ENCODE measurements at places on chromosomes 5 and 9.

GRCh38 chr5:153030755-153031725, 459.4 kb upstream of the GRIA1 start:
- no peak for DNase-seq

GRCh38 chr5:90096415-90097081, 313.0 kb downstream of the CETN3 start:
- no peak for DNase-seq

GRCh38 chr5:38598994-38599617, 42.7 kb upstream of the LIFR start:
- no peak for DNase-seq

- no peak for DNase-seq
Measured at GRCh38 chr5:95881833-95882232, 59.3 kb upstream of the GLRX start.

GRCh38 chr9:120886490-120886967, 9.5 kb upstream of the PHF19 start:
- DNase-seq = no peak

DNA sequence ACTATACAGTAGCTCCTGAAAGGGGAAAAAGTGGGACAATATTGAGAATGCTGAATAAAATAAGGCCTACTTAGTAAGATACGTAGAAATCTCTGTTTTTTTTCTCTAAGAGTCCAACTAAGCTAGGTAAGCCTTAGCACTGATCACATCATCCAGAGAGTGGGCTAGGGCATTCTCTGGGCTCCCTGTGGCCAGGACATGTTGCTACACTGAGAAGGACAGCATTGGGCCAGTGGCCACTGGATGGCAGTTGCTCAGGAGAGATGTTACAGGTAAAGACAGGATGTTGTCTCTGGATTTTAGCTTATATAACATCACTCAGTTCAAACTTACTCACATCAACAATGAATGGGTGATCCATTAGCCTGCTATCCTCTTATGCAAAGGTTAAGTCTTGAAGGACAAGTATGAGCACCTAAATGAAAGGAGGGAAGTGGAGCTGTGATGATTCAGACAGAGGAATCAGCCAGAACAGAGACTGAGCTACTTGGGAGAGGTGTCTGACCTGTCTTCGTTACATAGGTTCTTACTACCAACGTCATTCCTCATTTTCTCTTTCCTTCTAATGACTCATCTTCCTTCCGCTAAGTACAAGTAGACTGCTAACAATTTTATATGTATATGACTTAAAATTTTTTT, 226.6 kb upstream of the ADCY2 start:
- no peak for DNase-seq

GRCh38 chr5:131209175-131209505, 38.4 kb downstream of the LYRM7 start:
- no peak for DNase-seq

DNA sequence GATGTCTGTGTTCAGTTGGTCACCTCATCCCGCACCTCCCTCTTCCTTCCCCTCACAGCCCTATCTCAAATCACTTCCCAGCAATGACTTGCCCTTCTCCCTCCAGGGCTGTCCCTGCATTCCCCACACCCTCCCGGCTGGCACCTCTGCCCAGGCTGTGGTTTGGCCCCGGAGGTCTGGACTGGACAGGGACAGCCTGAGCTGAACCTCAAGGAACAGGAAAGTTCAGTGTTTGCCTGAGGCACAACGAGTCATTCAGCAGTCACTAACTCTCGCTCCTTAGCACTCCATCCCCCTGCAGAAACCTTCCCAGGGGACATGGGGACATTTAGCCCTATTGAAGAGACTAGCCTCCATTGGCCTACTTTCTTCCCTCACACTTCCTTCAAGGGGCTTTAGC, 58.3 kb upstream of the MAP3K1 start:
- DNase-seq = no peak

- DNase-seq = no peak
Measured at GRCh38 chr5:39905356-39905755, 480.6 kb upstream of the DAB2 start.

DNA sequence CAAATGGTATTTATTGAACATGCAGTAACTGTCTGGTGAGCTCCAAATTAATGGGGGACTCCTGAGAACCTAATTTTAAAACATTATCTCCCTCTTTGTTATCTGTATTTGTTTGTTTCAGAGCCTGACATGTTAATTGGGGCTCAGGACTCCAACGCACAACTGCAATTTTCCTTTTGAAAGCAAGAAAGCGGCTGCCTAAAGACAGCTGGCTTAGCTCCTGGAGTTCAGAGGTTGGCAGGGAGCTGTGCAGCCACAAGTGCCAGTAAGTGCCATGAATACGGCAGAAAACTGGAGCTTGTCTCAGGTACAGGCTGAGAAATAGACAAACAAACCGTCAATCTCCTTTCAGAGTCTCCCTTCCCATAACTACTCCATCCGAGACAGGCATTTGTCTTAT, 80.9 kb downstream of the PPP2R2B start:
- no peak for DNase-seq

- DNase-seq = no peak
Measured at GRCh38 chr5:78603636-78604175, 44.9 kb downstream of the LHFPL2 start.

DNA sequence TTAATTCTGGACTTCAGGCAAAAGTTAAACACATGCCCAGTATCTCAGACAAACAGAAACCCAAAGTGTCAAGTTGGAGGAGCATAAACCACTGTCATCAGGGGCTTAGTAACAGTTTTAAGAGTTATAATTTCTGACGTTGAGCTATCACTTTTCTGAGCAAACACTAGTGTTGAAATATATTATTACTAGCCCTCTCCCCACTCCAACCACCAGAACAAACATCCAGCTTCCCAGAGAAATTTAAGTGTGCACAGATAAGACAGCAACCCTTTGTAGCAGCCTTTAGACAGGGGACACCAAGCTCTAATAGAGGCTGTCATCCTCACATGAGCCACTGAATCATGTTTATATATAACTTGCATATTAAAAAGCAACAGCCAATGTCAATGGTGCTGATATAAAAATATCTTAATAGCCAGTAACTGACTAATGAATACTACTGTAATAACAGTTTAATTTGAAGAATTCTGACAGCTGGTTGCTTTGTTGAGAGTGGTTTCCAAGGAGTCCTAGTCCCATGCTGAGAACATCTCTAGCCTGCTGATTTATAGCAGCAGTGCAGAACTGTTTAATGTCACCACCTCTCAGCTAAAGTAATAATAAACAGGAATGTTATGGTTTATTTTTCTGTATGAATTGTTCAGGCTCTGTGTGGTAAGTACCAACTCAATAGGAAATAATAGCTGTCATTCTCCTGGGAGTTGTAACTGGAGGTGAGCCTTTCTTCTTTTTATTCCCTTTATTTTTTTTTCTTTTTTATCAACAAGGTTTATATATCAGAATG, 528.7 kb upstream of the ZNF608 start:
- no peak for DNase-seq

- no peak for DNase-seq
Measured at GRCh38 chr9:135890190-135891026, 16.9 kb downstream of the CAMSAP1 start.

- DNase-seq = no peak
Measured at GRCh38 chr9:135522137-135522877, 1.1 kb downstream of the LCN1 start.

DNA sequence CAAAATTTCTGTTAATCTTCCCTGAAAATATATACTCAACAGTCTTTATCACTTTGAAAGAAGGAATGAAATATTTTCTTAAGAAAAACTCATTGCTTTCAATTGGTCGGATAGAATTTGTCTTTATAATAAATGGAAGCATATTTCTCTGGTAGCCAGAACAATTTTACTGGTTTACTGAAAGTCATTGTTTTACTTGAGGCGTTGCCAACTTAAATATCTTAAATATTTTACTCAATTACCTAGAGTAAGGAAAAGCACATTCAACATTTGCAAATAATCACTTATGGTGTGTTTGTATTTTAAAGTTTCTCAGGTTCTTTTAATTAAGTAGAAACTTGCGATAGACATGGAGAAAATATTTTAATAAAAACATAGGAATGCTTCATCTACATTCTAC, 1181.7 kb downstream of the EFNA5 start:
- no peak for DNase-seq

GRCh38 chr5:10018201-10019069, 231.3 kb downstream of the ATPSCKMT start:
- no peak for DNase-seq

- DNase-seq = no peak
Measured at GRCh38 chr9:129774791-129775447, 22.1 kb upstream of the PTGES start.

DNA sequence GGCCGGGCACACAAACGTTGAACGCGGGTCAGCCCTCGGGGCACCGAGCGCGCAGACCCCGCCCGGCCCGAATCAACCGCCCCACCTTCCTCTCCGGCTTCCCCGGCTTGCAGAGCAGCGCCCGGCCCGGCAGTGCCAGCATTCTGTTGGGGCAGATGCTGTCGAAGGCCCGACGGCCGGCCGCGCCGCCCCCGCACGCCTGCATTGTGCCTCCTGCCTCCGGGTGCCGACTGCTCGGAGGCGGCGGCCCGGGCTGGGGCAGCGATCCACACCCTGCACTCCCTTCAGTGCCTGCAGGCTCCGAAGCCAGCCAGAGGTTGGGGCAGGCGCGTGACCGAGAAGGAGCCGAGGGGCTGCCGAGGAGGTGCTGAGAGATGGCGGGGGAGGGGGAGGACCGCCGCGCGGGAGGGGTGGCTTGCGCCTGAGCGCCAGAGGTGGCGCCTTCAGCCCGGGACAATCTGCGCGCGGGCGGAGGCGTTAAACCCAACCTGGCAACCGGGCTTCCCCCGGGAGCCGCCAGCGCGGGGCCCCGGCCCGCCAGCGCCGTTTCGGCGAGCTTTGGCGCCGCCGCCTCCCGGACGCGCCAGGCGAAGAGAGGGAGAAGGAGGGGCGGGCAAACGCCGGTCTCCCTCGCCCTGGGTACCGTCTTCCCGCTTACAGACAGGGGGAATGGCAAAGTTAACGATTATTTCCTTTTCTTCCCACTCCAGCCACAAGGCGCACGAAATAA, at the start of gene MCIDAS:
MCIDAS (minus strand) TSS at position 382 of the 730 bp plus-strand sequence; CDS start at position 205, 177 bp downstream.
- DNase-seq = no peak

DNA sequence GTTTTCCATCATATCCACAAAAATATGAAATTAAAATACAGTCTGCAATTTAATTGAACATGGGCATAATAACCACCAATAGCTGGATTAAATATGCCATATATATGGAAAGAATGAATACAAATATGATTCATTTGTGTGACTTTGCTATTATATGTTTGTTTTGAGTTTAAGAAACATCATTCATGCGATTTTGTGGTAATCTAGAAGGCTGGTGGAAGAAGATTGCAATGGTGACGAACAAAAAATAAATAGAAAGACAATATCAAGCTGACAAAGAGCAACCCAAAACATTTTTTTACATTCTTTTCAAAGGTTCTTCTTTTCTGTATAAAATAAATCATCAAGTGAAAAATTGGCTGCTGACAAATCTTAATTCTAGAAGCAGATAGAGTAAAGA, 610.0 kb downstream of the MAT2B start:
- no peak for DNase-seq

DNA sequence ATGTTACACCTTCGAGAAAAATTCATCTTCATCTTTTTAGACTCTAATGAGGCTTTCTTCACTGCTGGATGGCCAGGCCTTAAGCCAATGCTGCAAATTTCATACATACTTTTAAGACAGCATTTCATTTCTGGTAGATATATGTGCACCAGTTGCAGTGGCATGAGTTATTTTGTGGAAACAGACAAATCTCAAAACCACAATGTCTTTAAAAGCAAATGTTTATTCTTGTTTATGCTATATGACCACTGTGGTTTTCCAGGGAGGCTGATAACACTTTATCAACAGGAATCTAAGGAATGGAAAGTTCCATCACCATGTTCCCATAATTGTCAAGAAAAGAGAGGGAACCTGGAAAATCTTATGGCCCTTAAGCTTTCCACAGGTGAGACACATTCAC, 27.7 kb downstream of the CDH9 start:
- no peak for DNase-seq

- DNase-seq = no peak
Measured at GRCh38 chr9:75880618-75881017, 9.9 kb upstream of the PCSK5 start.

GRCh38 chr5:173456751-173457171, 128.5 kb upstream of the STC2 start:
- no peak for DNase-seq

GRCh38 chr5:54643685-54644106, 126.1 kb downstream of the SNX18 start:
- no peak for DNase-seq

DNA sequence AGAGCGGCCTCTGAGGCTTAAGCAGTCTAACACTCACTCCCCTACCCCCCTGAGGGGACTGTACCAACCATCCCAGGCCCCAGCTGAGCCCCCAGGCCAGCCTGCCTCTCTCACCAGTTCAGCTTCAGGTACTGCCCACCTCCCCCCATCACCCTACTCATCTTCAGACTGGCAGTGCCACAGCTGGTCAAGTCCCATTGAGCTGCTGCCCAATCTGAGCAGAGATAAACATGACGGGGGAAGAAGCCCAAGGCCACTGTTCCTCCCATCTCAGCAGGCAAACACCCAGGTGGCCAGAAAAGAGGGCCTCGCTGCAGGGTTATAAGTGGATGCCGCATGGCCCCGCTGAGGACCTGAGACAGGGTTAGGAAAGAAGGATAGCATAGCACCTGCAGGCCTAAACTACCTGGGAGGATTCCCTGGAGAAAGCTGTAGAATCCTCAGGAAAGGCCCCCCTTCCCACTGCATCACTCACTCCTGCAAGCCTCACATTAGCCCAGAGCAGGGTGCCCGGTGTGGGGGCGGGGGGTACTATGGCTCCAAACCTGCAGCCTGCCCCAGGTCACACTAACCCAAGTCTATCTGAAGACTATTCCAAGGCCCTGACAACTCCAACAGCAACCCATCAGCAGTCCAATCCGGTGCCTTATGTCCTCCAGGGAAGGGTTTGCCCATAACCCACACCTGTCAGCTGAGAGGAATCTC, 3.6 kb downstream of the B4GALT1 start:
- no peak for DNase-seq

DNA sequence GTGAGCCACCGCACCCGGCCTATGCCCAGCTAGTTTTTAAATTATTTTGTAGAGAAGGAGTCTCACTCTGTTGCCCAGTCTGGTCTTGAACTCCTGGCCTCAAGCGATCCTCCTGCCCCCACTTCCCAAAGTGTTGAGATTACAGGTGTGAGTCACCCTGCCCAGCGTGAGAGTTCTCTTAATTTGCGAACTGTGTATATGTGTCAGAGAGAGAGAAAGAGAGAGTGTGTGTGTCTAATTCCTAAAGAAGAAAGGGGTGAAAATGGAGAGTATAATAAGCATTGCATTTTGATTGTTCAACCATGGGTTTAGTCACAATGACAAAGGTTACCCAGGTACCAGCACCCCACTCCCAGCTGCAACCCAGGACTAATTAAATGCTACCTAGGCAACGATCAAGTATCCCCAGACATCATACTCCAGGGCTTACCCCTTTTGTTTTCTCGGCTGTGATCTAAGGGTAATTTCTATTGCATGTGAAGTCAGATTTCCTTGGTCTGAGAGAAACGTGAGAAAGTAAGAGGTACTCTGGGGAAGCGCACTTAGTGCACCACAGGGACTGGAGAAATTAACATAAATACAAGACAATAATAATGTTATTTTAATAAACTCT, 16.6 kb downstream of the MAP1B start:
- no peak for DNase-seq
